HCT116 (cell line): ENCODE measurements at places on chromosomes 5 and 9.

DNA sequence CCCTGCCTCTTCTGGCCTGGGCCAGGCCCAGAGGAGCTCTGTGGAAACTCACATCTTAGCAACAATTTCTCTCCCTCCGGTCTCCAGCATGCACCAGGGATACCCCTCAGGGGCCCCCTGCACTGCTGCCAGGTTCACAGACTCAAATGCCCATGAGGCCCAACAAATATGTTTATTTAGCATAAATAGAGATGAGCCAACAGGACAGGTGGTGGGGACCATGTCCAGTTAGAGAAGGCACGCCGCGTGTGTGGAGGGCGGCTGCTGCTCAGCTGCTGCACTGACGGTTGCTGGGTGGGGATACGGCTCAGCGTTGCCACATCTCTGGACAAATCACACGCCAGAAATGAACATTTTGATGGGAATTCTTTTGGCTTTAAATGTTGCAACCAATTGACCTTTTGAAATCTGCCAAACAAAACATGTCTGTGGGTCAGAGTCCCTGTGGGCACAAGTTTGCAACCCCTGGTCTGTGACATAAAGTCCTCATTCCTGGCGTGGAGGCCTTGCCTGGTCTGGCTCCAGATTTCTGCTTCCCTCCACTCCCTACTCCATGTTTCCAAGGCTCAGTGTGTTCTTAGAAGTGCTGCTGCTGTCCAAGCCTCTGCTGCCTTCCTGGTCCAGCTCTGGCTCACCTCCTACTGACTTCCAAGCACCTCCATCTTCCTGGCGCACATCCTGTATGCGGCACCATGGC is 88.9 kb downstream of the AMBP start:
- DNase-seq: no peak

GRCh38 chr9:37408933-37409710 is 13.4 kb upstream of the GRHPR start:
- DNase-seq: no peak

GRCh38 chr5:67203701-67204074 is 7.1 kb upstream of the CD180 start:
- DNase-seq: no peak

- DNase-seq: no peak
These were observed 180.6 kb downstream of the MACROH2A1 start for GRCh38 chr5:135218486-135218755.

DNA sequence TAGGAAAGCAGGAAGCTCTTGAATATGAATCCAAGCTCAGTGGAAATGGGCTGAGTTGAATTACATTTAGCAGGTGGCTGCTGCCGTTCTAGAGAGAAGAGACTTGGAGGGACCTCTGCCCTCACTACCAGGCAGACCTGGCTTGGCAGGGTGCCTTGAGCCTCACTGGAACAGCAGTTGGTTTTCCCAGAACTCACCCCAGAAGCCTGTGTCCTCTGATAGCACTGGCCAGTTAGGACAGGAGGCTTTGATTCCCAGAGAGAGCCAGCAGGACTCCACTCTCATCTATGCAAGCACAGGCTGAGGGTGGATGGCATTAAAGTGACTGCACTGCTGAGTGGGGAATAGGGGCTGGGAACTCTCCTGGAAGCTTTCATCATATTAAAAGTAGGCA is 54.8 kb downstream of the PWWP2A start:
- no peak for DNase-seq
